ENCODE measurements at places on chromosomes 2 and 18.

DNA sequence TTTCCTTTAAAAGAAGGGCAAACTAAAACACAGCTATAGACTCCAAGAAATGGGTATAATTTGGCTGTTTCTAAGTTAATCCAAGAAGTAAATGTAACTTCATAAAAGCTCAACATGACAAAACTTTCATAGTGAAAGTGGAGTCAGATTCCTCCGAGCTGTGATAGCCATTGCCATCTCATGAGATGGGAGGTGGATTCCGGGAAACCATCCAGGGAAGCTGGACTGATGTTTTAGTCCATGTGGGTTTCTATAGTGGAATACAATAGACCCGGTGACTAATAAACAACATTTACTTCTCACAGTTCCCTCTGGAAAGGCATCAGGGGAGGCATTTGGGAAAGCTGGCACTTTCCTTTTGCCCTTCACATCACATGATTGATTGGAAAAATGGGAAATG lies 10.0 kb upstream of the LAPTM4A start:
- DNase-seq: no peak

- no peak for DNase-seq
Measured at GRCh38 chr2:4085186-4085585, 381.8 kb downstream of the DCDC2C start.

GRCh38 chr2:12592296-12592695 lies 124.4 kb upstream of the TRIB2 start:
- DNase-seq: no peak

- DNase-seq: no peak
Measured at GRCh38 chr2:207341804-207342203, 176.1 kb upstream of the KLF7 start.

DNA sequence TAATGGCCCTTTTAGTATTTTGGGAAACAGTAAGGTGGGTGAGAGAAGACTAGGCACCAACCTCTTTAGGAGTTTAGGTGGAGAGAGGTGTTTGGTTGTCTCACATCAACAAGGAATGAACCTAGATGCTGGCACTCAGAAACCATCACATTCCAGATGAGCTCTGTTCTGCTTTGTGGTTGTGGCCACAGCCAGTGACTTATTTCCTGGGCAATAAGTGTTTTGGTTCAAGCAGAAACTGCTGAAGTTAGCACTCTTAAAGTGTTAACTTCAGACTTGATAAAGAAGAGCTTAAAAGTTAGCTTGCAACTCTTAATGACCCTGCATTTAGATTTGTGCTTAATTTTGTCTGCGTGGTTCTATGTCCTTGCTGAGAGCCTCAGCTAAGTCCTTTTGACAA lies 929.2 kb downstream of the SLC4A3 start:
- no peak for DNase-seq
